ENCODE measurements at places on chromosomes 2 and 18.

- H3K36me3 ChIP-seq = no peaks in the 10 kb centered on the region
- no peaks in the 10 kb centered on the region for H3K27me3 ChIP-seq
- H3K27ac ChIP-seq = no peak overlapping the region
- no peak overlapping the region for H3K4me3 ChIP-seq
- H3K4me1 ChIP-seq = no peaks in the 10 kb centered on the region
Observed at GRCh38 chr2:212609479-212609878, 70.9 kb upstream of the ERBB4 start.

DNA sequence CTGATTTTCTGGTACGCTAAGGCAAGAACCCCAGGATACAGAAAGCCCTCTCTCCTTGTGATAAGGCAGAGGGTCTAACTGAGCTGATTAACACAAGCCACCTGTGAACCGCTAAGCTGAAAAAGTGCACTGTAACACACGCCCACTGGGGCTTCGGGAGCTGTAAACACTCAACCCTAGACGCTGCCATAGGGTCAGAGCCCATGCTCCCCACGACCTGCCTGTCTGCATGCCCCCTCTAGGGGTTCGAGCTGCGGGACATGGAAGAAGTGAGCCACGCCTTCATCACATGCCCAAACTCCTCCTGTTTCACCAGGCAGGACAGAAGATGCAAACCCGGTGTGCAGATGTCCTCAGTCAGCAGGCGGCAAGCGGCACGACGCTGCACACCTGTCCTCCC is 173.9 kb upstream of the RAB12 start:
- H3K36me3 ChIP-seq = no peaks in the 10 kb centered on the region
- no peaks in the 10 kb centered on the region for H3K27me3 ChIP-seq
- H3K27ac ChIP-seq = no peak overlapping the region
- no peaks in the 10 kb centered on the region for H3K4me1 ChIP-seq

- no peak for DNase-seq
- no peak overlapping the region for H3K4me3 ChIP-seq
Observed at GRCh38 chr2:113236367-113237159, 42.2 kb downstream of the PAX8 start.

DNA sequence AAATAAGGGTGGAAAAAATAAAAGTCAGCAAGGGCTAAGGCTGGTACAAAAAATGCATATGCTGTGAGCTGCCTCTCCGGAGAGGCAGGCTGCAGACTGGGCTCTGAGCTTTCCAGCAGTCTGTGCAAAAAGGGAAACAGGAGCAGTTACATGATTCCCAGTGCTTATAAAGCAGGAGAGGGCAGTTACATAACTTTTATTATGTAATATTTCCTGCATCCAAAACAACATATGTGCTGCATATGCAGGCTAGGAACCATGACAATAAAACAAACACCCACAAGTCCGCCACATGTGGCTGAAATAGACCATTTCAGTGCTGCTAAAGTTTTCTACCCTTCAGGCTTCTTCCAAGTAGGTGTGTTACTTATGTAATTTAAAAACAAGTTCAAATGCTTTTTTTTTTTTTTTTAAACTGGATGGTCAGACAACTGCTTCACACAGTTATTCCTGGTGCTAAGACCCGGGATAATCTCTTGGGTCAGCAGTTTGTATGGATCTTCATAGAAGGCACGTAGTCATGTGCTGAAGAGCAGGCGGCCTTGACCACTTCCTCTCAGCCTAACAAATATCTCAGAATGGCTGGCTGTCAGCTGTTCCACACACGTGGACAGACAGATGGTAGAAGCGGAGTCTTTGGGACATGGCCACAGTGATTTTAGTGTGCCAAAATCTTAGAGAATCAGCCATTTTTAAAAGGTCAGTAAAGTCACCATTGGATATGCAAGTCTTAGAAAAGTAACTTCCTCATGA is 43.5 kb downstream of the ARMC9 start:
- H3K4me3 ChIP-seq = no peak overlapping the region
- peak overlapping the region; percentile 83 for H3K27ac ChIP-seq
- H3K36me3 ChIP-seq = no peaks in the 10 kb centered on the region
- DNase-seq = no peak
- peaks cover 8% of the 10 kb centered on the region for H3K4me1 ChIP-seq

DNA sequence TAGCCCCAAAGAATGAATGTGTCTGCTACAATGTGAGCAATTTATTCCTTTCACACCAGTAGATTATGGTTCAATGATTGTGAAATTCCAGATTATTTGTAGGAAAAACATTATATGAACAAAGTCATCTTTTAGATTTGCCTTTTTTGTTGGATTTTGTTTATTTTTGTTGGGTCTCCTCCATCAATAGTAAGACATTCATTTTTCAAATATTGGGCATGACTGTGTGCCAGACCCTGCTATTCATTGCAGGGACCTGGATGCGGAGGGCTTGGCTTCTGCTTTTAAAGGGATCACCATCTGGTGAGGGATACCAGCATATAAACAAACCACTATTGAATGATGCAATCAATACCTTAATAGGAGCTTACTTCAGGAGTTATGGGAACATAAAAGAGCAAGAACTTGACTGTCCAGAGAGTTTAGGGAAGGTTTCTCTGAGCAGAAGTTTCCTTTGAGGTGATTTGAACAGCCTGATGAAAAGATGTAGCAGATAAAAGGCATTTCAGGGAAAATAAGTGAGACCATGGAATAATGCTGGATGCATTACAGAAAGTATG is 486.7 kb downstream of the EPHA4 start:
- H3K4me1 ChIP-seq = no peaks in the 10 kb centered on the region
- H3K27me3 ChIP-seq = no peaks in the 10 kb centered on the region
- H3K36me3 ChIP-seq = no peaks in the 10 kb centered on the region

GRCh38 chr18:28167835-28168349 is 9.0 kb downstream of the CDH2 start:
- H3K4me1 ChIP-seq = no peaks in the 10 kb centered on the region
- DNase-seq = no peak
- no peak overlapping the region for H3K27ac ChIP-seq

DNA sequence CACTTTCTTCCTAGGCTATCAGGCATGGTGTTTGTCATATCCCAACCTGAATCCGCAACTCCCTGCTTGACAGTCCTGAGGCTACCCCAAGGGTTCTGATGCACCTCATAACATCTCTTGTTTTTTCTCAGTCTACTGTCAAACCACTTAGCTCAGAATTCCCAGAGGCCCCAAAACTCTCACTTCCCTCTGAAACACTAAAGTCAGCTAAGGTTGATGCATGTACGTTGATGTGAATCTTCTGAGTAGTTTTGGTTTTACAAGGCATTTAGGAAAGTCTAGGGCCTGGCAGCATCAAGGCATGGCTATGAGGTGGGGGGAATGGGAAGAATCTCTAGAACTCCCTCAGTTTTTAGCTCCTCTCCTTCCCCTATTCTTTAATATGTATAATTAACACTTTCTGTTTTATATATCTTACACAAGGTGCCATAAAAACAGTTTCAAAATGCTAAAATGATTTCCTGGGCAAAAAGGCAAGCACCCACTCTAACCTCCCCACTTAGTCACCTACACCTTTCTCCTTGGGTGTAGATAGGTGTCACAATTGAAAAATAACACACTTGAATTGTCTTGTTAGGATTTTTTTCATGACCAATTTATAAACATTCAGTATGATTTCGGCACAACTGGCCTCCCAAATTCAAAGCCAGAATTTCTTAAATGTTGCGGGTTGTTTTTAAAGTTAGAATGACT is 71.4 kb upstream of the TANK start:
- no peaks in the 10 kb centered on the region for H3K27me3 ChIP-seq
- H3K4me1 ChIP-seq = no peaks in the 10 kb centered on the region
- DNase-seq = no peak
- H3K36me3 ChIP-seq = no peaks in the 10 kb centered on the region

GRCh38 chr2:213627835-213628460 is 343.7 kb downstream of the SPAG16 start:
- no peaks in the 10 kb centered on the region for H3K4me1 ChIP-seq
- no peak overlapping the region for H3K27ac ChIP-seq
- DNase-seq = no peak

- no peaks in the 10 kb centered on the region for H3K27me3 ChIP-seq
- H3K4me1 ChIP-seq = no peaks in the 10 kb centered on the region
- H3K4me3 ChIP-seq = no peak overlapping the region
Observed at GRCh38 chr2:128496700-128497099, 178.0 kb upstream of the HS6ST1 start.

GRCh38 chr2:166180951-166181812 is 53.4 kb upstream of the SCN1A start:
- no peaks in the 10 kb centered on the region for H3K36me3 ChIP-seq
- H3K4me3 ChIP-seq = no peak overlapping the region
- DNase-seq = peak; percentile 45
- no peak overlapping the region for H3K27ac ChIP-seq

GRCh38 chr2:28511871-28512606 is 16.2 kb downstream of the PLB1 start:
- H3K4me3 ChIP-seq = no peak overlapping the region
- no peaks in the 10 kb centered on the region for H3K36me3 ChIP-seq
- H3K27ac ChIP-seq = no peak overlapping the region
- no peaks in the 10 kb centered on the region for H3K4me1 ChIP-seq

DNA sequence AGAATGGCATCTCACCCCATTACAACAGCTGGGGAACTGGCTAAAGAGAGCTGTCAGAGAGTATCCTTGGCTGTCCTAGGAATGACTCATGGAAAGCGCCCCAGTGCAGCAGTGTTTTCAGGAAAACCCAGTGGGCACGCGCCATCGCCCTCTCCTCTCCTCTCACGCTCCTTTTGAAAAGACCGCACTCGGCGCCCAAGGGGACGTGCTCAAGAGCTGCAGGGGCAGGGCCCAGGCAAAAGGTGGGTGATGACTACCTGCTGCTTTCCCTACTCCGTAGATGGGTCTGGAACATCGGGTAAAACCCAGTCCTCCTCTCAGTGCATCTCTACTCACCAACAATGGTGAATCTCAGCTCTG is 68.1 kb downstream of the EMILIN2 start:
- no peak for DNase-seq
- no peaks in the 10 kb centered on the region for H3K36me3 ChIP-seq
- H3K4me3 ChIP-seq = no peak overlapping the region
- no peak overlapping the region for H3K27ac ChIP-seq
- no peaks in the 10 kb centered on the region for H3K27me3 ChIP-seq
- no peaks in the 10 kb centered on the region for H3K4me1 ChIP-seq

DNA sequence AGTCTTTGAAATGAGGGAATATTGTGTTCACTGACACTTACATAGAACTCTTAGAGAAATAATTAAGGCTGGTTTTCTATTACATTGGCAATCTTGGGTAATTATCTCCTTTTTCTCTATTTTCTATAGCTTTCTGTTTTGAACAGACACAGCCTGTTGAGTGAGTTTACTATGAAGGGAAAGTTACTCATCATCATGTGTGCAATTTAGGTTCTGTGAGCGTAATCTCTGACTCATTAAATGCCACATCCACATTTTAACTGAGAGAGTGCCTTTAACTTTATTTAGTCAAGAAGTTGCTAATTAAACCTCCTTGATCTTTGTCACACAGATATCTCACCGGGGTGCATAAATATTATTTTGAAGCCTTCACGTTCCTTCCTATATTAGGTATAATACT is 174.0 kb upstream of the SLC8A1 start:
- no peak for DNase-seq
- no peaks in the 10 kb centered on the region for H3K4me1 ChIP-seq
- no peak overlapping the region for H3K4me3 ChIP-seq
- H3K27ac ChIP-seq = no peak overlapping the region

- H3K4me3 ChIP-seq = peak within 1 kb of the TSS; percentile 26
- DNase-seq = no peak
- no peaks in the 10 kb centered on the region for H3K4me1 ChIP-seq
- peaks cover 42% of the 10 kb centered on the region for H3K27me3 ChIP-seq
- H3K27ac ChIP-seq = no peak within 1 kb of the TSS
Observed at GRCh38 chr18:7117390-7118355, at the start of gene LAMA1. Gene LAMA1 (minus strand): TSS chr18:7117797. CDS start chr18:7117720, 77 bp downstream.

DNA sequence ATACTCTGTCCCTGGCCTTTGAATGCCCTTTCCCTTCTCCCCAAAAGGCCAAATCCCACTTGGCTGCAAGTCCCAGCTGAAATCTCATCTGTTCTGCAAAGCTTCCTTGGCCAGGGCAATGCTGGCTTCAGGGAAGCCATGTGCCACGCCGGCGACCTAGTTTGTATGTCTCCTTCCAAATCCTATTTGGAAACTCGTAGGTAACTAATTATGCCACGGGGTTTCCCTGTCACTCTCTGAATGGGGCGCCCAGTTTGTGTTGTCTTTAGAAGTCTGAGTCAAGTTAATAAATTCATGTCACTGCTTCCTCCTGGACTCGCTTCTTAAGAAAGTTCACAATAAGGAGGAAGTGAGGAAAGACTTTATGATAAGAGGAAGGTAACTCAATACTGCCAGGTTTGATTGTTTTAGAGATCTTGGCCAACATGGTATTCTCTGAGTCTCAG is 19.1 kb downstream of the FHL2 start:
- H3K4me3 ChIP-seq = no peak overlapping the region
- H3K36me3 ChIP-seq = peaks cover 5% of the 10 kb centered on the region
- H3K27ac ChIP-seq = peak overlapping the region; percentile 80
- DNase-seq = no peak
- H3K27me3 ChIP-seq = no peaks in the 10 kb centered on the region

Data from colonic mucosa (tissue), 4 donors.